Foreskin keratinocyte (primary cell): ENCODE measurements at places on chromosomes 3 and 15.

DNA sequence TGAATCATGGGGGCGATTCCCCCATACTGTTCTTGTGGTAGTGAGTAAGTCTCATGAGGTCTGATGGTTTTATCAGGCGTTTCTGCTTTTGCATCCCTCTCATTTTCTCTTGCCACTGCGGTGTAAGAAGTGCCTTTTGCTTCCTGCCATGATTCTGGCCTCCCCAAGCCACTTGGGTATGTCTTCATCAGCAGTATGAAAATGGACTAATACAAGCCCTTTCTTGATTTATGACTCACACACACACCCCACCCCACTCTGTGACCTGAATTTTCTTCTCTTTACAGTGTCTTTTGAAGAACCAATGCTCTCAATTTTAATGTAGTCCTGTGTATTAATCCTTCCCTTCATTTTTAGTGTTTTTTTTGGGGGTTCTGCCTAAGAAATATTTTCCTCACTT is 244.8 kb downstream of the PLCL2 start:
- DNase-seq: no peak

- no peak for DNase-seq
These were observed 46.3 kb upstream of the CCDC80 start for GRCh38 chr3:112687211-112687610.

GRCh38 chr15:25175033-25175788 is 220.4 kb downstream of the SNRPN start:
- no peak for DNase-seq

DNA sequence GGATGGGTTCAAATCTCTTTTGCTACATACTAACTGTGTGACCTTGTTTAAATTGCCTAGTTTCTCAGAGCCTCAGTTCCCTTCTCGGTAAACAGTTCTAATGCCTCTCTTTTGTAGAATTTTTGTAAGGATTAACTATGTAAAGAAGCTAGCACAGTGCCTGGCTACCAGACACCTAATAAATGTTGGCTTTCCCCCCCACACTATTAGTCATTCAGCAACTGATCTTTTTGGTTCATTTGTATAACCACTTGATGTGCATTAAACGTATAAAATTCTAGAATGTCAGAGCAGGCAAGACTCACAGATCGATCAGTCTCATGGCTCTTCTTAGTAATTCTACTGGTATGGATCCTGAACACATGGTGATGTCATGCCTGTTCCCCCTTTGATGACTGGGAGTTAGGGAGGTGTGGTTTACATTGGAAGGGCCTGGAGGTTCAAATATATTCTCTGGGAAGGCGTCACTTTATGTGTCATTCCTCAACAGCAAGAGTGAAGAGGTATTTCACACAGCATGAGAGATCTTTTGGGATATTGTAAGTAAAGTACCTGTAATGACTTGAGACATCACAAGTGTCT is 6.5 kb downstream of the TAGLN3 start:
- DNase-seq: no peak

DNA sequence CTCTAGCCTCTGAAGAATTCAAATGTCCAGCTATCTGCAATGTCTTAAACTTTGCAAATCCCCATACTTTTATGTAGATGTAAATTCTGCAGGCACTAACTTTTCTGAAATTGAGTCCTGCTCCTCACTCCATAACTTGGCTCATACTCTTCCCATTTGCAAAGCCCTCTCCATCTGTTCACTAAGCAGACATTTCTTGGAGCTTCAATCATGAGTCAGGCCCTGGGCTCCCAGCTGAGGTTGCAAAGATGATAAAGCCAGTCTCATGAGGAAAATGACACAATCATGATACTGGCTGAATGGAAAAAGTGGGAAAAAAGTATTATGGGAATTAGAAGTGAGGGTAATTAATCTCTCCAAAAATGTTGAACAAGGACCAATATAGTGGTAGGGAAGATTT is 507.6 kb downstream of the NR2F2 start:
- DNase-seq: peak; percentile 62

DNA sequence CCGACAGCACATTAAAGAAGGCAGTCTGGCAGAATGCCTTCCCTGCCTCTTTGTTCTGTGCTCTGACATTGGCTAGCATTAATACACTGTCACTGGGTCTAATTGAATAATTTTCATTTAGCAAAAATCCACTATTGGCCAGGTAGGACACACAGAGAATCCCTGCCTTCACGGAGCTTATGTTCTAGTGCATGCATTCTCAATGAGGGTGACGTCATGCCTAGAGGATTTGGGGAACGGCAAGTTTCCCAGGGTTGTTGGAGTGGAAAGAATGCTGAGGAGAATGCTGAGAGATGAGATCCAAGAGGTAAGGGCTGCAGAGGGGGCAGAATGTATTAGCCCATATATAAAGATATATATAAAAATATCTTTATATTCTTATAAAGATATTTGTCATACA is 284.7 kb downstream of the ERC2 start:
- DNase-seq: no peak
